Activated CD8-positive, alpha-beta memory T cell treated with anti-CD3 and anti-CD28 coated beads, Interleukin-2, amount 50 U/mL, for 48 hours (primary cell): ENCODE measurements at places on chromosomes 16 and 17.
A peak's percentile ranks its signal among the peaks of the same experiment; 100 is the strongest.

GRCh38 chr17:67588326-67588725 lies 129.4 kb upstream of the NOL11 start:
- DNase-seq: peak; percentile 2

GRCh38 chr16:89546781-89547180 lies 13.7 kb upstream of the RPL13 start:
- DNase-seq: no peak

DNA sequence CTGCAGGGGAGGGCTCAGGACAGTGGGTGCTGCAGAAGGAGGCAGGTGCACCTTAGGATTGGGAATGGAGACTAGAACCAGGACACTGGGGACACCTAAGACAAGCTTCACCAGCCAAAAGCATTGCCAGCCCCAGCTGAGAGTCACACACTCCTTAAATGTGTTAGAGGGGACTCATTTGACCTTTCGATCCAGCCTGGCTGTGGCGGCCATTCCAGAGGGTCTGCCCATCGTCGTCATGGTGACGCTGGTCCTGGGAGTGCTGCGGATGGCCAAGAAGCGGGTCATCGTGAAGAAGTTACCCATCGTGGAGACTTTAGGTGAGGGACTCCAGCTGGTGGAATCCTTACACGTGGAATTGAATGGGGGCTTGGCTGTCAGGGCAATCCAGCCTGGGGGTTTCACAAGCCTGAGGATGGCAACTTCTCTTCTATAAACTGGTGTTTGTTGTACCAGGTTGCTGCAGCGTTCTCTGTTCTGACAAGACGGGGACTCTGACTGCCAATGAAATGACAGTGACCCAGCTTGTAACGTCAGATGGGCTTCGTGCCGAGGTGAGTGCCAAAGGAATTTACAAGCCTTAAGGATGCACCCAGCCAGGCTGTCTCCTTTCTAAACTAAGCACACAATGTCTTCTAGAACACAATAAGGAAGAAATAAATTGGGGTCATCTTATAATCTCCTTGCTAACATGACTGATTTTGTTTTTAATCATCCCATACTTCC lies 65.3 kb downstream of the MEAK7 start:
- no peak for DNase-seq

DNA sequence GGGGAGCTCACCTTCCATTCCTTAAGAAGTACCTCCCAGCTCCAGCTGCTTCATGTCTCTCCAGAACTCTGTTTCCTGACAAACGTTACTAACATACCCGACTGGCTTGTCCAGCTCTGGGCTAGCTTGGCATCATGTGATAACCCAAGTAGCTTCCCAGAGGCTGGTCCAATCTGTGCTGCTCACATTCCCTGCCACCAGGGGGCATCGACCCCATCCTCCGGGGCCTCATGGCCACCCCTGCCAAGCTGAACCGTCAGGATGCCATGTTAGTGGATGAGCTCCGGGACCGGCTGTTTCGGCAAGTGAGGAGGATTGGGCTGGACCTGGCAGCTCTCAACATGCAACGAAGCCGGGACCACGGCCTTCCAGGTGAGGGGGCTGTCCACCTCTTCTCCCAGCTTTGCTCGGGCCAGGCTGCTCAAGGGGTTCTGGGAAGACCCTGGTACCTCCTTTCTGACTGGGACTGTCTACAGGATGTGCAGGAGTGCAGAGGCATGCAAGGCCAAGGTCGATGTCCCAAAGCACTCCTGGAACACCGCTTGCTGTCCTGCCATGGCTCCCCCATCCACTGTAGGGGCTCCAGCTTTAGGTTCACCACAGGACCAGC lies 7.6 kb downstream of the EPX start:
- peak; percentile 84 for DNase-seq

- peak; percentile 78 for DNase-seq
Measured at GRCh38 chr16:31487720-31488467, 5.0 kb downstream of the SLC5A2 start.

- no peak for DNase-seq
Measured at GRCh38 chr16:79347277-79347676, 253.3 kb downstream of the MAF start.

- DNase-seq: no peak
Measured at GRCh38 chr16:57993438-57993837, 7.0 kb downstream of the ZNF319 start.

GRCh38 chr17:35460354-35460851 lies 11.8 kb upstream of the SLFN13 start:
- DNase-seq: peak; percentile 76

GRCh38 chr16:86962913-86963312 lies 354.3 kb downstream of the C16orf95 start:
- no peak for DNase-seq

GRCh38 chr16:9062301-9062700 lies 29.1 kb upstream of the HAPSTR1 start:
- DNase-seq: no peak

GRCh38 chr17:40086150-40087044 lies 14.0 kb downstream of the NR1D1 start:
- peak; percentile 85 for DNase-seq

GRCh38 chr16:52634104-52634503 lies 87.2 kb upstream of the TOX3 start:
- no peak for DNase-seq

DNA sequence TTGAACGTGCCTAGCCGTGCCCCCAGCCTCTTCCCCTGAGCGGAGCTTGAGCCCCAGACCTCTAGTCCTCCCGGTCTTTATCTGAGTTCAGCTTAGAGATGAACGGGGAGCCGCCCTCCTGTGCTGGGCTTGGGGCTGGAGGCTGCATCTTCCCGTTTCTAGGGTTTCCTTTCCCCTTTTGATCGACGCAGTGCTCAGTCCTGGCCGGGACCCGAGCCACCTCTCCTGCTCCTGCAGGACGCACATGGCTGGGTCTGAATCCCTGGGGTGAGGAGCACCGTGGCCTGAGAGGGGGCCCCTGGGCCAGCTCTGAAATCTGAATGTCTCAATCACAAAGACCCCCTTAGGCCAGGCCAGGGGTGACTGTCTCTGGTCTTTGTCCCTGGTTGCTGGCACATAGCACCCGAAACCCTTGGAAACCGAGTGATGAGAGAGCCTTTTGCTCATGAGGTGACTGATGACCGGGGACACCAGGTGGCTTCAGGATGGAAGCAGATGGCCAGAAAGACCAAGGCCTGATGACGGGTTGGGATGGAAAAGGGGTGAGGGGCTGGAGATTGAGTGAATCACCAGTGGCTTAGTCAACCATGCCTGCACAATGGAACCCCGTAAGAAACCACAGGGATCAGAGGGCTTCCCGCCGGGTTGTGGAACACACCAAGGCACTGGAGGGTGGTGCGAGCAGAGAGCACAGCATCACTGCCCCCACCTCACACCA lies 724 bp downstream of the GAA start:
- DNase-seq: no peak

GRCh38 chr16:78524066-78524595 lies 424.7 kb downstream of the WWOX start:
- DNase-seq: no peak

DNA sequence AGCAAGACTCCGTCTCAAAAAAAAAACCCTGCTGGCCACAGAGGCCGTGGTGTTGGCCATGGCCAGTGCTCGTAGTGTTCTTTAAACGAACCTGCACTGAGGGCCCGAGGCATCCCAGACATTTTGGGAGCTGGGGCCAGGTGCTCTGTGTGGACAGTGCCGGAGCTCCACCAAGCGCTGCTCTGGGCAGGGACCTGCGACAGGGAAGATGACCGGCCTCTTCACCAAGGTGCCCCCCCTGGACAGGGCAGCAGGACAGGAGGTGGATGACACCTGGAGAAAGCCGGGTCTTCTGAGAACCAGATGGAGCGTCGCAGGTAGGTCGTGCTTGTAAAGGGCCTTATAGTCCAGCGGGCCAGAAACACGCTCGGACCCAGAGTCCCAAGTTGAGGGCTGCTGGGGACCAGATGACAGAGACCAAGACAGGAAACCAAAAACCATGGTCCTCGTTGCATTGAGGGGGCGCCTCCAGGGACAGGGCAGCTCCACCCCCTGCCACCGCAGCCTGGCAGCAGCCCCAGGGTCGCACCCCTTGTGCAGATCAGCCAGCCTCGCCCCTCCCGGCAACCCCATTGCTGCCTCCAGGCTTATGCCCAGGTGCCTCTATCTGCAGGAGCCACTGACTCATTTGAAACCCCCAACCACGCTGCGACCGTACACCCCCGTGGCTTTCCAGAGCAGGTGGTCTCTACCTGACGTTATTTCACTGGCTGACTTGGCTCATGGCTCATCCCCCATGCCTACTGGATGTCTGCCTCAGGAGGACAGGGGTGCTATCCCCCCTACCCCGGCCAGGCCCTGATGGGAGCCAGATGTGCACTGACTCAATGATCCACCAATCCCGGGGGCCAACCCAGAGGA lies 4.2 kb upstream of the NTN3 start:
- DNase-seq: no peak

DNA sequence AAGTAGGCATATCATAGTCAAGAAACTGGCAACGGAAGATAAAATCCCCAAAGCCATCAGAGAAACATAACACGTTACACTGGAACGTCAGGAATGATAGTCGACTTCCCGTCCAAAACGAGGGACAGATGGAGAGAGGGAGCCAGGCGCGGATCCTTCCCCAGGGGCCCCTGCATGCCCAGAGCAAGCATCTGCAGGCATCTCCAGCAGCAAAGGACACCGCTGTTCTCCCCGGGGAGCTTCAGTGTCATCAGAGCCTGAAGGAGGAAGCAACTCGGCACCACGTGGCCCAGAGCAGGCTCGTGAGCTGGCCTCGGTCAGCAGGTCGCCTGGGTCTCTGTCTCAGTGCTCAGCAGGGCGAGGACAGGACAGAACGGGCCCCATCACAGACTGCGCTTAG lies 50.1 kb downstream of the LMF1 start:
- DNase-seq: no peak

DNA sequence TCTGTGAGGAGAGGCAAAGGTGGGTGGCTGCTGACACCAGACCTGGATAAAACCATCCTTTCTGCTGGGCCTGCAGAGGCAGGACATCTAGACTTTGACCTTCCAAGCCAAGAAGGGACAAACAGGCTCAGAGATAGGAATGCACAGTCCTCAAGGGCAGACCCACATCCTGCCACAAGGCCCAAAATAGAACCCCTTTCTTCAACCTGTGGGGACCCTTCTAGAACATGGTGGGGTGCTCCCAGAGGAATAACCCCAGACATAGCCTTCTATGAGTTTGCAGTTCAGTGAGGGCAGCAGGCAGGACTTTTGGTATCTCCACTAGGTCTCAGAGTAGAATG lies 3.8 kb upstream of the CBFB start:
- peak; percentile 44 for DNase-seq

DNA sequence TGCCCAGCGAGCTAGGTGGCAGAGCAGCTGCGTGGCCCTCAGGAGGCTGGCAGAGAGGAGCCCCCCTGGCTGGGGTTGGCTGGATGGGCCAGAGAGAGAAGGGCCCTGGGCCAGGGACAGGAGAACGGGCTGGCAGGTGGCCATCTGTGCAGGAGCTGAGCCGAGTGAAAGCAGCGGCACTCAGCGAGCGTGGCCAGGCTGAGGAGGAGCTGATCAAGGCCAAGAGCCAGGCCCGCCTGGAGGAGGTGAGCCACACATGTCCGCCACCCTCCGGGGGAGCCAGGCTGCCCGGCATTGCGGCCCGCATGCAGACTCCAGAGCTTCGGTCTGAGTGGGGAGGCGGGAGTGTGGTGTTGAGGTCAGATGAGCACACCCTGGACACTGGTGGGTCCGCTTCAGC lies 2.1 kb upstream of the RAC3 start:
- no peak for DNase-seq

DNA sequence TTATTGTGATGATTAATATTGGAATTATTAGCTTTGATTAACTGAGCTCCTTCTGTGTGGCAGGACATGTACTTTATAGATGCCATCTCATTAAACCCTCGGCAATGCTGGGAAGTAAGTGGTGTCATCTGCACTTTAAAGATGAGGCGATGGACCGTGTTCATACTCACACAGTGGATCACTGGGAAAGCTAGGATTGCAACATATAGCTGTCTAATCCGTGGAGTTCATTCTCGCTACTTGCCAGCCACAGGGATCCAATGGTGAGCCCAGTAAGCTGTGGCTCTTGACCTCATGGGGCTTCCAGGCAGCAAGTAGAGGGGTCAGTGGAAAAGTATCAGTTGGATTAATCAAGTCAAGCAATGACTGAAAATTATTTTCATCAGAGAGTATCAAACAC lies 587.9 kb downstream of the CDH13 start:
- no peak for DNase-seq

GRCh38 chr17:61187038-61187437 lies 212.6 kb upstream of the TBX2 start:
- DNase-seq: no peak

DNA sequence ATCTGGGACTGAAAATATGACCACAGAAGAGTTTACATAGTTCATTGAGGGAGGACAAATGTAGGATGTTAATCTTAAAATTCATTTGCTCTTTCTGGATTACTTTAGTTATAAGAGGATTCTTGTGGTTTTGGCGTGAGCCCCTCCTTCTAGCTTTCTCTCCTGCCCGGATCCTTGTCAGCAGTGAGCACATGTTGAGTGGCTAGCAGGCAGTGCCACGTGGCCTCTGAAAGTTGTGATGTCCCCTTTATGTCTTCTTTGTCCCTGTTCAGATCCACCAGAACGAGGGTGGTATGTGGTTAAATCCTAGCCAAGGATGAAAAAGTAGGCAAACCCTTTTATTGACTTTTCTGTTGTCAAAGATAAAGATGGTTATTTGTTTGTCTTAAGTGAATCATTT lies 83.8 kb downstream of the GNAO1 start:
- no peak for DNase-seq

- DNase-seq: no peak
Measured at GRCh38 chr17:29180788-29181160, 576 bp upstream of the MYO18A start.

DNA sequence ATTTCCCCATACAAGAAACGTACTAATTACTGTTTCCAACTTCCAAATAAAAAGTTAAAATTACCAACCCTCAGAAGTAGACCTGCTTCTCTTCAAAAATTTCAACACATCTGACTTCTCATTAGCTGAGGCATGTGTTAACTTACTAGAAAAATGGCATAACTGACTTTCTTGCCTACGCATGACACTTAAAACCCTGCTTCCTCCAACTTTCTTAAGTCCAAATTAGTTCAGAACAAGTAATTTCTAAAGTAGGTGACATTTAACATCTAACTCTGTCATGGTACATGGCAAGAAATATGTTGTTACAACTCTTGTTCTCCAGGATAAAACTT lies 6.7 kb downstream of the USP7 start:
- no peak for DNase-seq
